ENCODE measurements at places on chromosomes 4 and X.

GRCh38 chr4:11736978-11737377 is 308.3 kb upstream of the HS3ST1 start:
- DNase-seq: no peak

DNA sequence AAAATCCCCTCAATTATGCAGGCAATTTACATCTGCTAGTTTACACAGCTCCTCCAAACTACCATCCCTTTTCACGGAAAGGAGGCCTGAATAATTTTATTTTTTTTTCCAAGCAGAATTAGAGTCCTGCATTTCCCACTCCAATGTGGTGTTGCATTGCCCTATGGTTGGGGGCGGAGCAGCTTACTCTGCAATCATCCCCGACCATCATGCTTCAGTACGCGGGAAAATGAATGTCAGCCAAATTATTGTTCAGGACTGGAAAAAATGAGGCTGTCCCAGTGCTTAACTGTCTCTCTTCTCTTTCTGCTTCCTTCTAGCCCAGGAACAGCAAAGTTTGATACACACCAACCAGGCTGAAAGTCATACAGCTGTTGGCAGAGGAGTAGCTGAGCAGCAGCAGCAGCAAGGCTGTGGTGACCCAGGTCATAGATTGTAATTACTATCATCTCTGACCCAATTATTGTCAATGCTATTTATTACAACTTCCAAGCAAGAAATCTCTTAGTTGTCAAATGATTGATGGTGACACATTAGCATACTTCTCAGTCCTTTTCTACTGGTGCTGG is 28.3 kb downstream of the MMRN1 start:
- no peak for DNase-seq

GRCh38 chr4:142773505-142773904 is 72.6 kb downstream of the INPP4B start:
- no peak for DNase-seq

DNA sequence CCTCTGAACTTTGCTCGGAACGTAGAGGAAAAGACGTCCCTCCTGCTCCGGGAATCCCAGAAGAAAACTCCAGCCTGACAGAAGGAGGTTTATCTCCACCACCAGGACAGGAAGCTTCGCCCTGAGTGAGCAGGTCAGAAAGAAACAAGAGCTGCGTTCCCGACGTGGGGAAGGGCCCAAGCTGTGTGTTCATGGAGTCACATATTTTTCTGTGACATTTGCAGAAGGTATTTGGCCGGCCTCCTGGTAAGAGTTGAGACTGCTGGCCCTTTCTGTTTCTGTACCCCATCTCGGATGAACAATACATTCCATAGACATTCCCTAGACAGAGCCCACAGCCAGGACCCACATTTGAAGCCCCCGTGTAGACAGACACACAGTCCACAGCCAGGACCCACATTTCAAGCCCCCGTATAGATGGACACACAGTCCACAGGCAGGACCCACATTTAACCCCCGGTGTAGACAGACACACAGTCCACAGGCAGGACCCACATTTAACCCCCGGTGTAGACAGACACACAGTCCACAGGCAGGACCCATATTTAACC is 230.8 kb downstream of the SHOX start:
- no peak for DNase-seq

- no peak for DNase-seq
These were observed 51.3 kb downstream of the ATP11C start for GRCh38 chrX:139881572-139881971.

DNA sequence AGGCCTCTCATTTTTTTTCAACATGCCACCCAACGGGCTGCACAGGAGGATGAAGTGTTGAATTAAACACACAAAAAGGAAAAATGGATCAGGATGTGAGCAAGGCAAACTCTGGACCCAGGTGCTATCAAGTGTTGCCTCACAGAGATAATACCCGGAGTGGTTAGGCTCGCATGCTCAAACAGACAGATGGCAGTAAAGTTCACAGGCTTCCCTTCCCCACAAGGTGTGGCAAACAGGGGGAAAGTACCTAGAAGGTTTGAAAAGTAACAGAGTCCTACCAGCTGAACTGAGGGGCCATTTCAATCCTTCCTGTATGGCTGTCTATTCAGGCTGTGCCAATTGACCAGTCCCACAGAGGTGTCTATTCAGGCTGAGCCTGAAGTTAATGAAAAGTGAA is 123.9 kb upstream of the GC start:
- no peak for DNase-seq

DNA sequence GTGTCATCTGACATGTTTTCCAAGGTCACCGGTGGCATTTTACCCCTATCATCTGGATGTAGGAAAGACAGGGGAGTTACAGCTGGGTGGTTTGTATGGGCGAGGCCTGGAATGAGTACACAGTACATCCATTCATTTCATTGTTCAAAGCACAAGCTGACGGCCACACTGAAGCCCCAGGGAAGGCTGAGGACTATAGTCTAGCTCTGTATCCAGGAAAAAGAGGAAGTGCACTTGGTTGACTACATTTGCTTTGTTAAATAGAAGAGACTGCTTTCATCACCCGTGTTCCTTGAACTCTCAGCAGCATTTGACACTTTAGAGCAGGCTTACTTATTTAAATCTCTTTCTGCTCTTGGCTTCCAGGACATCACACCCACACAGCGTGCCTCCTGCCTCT is 1041.0 kb upstream of the TENM3 start:
- no peak for DNase-seq

GRCh38 chrX:154600759-154601374 is 15.9 kb downstream of the CTAG1A start:
- DNase-seq: no peak

- no peak for DNase-seq
These were observed 30.2 kb downstream of the SMIM14 start for GRCh38 chr4:39608451-39608850.

- no peak for DNase-seq
These were observed 18.2 kb downstream of the IL13RA1 start for GRCh38 chrX:118745570-118745969.

GRCh38 chr4:112910109-112910736 is 139.2 kb upstream of the ANK2 start:
- DNase-seq: no peak

GRCh38 chr4:77617203-77617602 is 11.6 kb downstream of the CXCL13 start:
- DNase-seq: no peak

GRCh38 chrX:42732506-42732905 is 45.5 kb downstream of the PPP1R2C start:
- DNase-seq: no peak

GRCh38 chr4:2768124-2768523 is 12.0 kb upstream of the TNIP2 start:
- no peak for DNase-seq

DNA sequence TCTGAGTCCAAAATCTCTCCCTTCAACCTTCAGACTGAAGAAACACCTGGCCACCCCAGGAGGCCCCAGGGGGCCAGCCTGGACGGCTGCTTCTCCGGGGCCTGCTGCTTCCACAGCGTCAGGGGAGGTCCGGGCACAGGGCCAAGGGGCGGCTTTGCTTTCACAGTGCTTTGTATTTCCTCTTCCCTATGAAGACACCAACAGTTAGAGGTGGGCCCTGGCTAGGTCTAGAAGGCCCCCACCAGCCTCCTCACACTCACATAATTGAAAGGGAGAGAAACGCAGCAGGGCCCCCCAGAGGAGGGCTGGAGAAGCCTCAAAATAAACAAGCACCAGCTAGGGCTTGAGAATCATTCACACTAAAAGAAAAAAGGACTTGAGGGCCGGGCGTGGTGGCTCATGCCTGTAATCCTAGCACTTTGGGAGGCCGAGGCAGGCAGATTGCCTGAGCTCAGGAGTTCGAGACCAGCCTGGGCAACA is 17.8 kb downstream of the SCD5 start:
- DNase-seq: no peak

- DNase-seq: no peak
These were observed 19.3 kb downstream of the ZFX start for GRCh38 chrX:24168807-24169206.

- DNase-seq: no peak
These were observed 1.3 kb upstream of the F11 start for GRCh38 chr4:186264660-186265059.

GRCh38 chrX:20455001-20455400 is 188.3 kb upstream of the RPS6KA3 start:
- no peak for DNase-seq

DNA sequence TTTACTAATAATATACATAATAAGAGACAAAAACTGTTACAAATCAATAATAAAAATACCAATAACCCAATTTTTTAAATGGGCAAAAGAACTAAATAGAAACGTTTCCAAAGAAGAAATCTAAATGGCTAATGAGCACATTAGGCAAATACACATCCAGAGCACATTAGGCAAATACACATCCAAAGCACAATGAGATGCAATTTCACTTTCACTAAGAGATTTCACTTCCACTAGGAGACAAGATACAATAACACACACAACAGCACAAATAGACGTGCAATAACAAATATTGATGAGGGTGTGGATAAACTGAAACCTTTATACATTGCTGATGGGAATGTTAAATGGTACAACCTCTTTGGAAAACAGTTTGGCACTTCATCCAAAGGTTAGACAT is 250.7 kb downstream of the ARAP2 start:
- DNase-seq: no peak

DNA sequence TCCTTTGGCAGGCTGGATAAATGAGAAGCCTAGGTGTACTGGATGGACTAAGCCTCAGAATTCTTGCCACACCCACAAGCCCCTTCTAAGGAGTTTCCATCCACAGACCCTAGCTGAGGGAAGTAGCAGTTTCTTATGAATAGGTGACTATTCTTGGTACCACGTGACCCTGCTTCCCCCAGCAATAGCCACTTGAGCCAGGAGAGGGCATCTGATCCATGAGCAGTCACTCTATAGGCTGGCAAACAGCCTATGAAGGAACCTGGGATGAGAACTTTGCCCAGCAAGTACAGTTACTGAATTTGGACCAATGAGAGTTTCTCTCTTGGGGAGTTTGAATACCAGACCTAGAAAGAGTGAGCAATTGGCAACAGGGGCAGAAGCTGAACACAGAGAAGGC is 84.0 kb downstream of the RTL9 start:
- DNase-seq: no peak

- no peak for DNase-seq
These were observed 53.1 kb upstream of the TMEM33 start for GRCh38 chr4:41881981-41882624.

GRCh38 chr4:76998251-76998901 is 48.8 kb downstream of the SEPTIN11 start:
- DNase-seq: no peak

DNA sequence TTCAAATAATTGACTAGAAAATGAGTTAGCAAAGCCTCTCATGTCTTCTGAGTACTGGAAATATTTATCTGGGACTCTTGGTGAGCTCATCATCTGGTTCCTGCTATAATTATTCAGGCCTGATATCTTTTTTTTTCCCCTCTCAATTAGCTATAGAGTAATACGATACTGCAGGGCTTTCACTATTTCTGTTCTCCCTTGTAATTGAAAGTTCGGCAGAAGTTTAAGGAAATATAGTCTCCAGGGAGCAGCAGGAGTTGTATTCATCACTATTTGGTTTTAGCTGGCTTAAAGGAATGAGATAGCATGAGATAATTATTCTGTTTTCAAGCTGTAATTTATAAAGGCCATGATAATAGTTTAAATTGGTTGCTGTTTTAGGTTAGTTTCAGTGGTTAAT is 378.6 kb upstream of the EPHA5 start:
- DNase-seq: no peak

- no peak for DNase-seq
These were observed 433.9 kb upstream of the CPEB2 start for GRCh38 chr4:14568351-14568750.

- no peak for DNase-seq
These were observed 123.1 kb upstream of the BOD1L1 start for GRCh38 chr4:13750594-13750993.

GRCh38 chr4:36227913-36228312 is 16.4 kb downstream of the ARAP2 start:
- DNase-seq: no peak

DNA sequence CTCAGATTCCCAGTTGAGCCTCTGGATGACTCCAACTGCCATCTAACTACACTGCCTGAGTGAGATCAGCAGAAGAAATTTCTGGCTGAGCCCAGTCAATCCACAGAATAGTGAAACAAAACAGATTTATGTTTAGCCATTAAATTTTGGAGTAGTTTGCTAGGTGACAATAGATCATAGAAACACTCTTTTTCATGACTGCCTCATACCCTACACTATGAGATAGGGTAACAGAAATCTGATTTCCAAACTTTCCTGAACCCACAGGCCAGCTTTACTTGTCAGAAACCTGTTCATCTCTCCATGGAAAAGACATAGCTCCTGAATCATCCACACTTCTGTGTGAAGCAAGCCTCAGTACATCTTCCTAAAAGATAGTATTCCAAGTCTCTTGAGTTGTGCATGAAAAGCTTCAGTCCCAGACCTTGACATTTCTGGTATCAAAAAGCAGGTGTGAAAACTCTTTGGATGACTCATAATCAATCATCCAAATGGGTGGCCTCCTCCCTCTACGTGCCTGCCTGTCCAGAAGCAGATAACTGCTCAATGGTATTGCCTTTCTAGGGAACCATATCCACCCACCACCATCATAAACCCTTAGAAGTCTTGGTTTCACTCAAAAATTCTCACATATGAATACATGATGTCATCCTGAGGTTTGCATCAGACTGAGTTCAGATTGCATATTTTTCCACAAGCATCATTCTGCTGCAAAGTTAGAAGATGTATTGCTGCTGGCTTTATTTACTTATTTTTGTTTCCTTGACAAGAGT is 47.5 kb upstream of the RAP2C start:
- no peak for DNase-seq

DNA sequence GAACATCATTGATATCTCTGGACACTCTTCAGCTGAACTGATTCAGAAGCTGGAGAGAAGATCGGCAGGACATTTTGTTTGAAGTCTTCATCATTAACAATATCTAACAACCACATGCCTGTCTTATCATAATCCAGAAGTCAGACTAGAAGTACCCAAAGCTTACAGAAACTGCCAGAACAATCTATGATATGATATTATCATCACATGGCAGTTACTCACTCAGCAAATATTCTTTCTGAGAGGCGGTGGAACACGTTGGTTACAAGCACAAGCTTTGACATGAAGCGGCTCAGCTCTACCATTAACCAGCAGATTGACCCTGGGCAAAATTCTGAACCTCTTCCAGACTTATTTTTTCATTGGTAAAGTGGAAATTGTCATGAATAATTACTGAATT is 69.4 kb upstream of the KIT start:
- no peak for DNase-seq

DNA sequence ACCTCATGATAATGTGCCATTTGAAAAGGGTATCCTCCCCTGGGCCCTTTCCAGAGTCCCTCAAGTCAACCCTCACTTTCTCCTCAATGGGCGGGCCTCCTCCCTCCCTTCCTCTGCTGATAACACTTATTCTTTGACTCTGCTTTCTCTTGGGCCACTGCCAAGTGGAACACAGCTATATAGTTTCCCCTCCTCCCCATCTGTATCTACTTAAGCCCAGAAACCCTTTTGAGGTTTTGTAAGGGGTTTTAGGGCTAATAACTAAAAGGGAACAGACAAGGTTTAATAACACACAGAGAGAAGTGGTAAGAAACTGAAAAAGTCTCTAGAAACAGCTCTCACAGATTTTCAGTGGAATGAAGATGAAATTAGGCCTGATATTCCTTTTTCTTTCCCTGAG is 116.7 kb downstream of the GPC3 start:
- DNase-seq: no peak
